ENCODE measurements at places on chromosomes 3 and 15.

- no peak for DNase-seq
Measured at GRCh38 chr15:40051616-40052415, 12.8 kb upstream of the SRP14 start.

DNA sequence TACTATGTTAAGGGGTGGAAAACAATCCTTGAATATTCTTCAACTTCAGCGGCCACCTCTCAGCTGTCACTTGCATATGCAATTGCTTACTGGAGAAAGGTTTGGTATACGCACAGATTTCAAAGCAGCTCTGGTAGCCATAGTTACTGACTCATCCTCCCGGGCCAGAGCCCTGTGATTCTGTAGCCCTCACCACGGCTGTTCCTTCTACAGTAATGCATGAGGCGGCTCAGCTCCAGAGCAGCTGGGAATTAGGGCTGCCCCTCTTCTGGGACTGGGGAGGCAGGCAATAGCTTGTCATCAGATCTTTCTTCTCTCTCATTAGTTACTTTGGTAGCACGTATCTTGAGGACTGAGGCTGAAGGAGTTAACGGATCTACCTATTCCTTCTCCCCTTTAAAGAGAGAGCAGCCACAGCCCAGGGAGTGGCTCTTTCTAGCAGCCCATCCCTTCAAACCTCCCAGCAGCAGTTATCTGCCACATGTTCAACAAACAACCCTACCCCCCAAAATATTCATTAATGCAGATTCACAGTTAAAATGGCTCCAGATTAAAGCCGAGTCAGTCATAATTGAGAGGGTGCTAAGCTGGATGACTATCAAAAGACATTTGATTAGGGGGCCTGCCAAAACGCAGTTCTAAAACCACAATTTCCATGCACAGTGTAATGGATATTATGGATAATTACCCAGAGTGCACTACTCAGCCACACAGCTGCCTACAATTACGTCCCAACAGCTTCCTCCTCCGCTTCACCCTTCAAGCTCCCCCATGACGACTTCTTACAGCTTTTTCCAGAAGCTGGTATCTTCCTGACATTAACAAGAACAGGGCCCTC, 54.7 kb downstream of the ETV5 start:
- DNase-seq, result no peak

GRCh38 chr15:26974120-26974780, 3.3 kb downstream of the GABRG3 start:
- DNase-seq, result no peak

- peak; percentile 43 for DNase-seq
Measured at GRCh38 chr15:52527911-52528563, 643 bp downstream of the MYO5A start.

DNA sequence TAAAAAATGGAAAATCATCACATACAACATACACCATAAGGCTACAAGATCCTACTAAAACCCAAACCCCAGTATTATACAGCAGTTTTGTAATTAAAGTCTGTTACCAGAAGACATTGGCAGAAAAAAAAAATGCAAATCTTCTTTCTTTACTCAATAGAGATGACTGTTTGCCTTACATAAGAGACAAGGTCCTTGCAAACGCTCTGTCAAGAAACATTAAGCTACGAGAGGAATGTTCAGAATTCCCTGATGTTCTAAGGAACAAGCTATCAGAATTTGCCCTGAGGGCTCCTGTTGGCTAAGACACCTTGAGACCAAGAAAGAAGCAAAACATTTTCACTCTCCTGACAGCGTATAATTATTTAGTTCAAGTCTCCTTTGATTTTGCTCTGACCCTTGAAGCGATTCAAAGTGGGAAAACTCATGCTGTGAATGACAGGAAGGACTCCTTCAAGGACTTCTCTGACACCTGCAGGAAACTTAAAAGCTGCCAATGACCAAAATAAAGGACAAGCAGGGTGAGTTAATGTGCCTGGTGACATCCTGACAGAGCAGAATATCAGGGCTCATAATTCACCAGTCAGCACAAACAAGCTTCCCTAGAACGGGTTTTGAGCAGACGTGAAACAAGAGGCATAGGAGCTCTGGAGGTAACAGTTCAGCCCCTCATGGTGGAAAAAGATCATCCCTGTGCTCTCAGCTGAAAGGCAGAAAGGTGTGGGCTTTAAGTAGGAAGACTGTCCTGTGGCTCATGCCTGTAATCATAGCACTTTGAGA, 2.5 kb downstream of the SCAMP2 start:
- no peak for DNase-seq

DNA sequence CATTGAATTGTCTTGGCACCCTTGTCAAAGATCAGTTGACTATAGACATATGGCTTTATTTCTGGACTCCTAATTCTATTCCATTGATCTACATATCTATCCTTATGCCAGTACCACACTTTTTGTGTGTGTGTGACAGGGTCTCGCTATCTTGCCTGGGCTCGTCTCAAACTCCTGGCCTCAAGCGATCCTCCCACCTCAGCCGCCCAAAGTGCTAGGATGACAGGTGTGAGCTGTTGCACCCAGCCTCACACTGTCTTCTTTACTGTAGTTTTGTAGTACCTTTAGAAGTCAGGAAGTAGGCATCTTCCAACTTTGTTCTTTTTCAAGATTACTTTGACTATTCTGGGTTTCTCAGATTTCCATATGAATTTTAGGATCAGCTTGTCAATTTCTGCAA, 24.3 kb downstream of the CDAN1 start:
- DNase-seq, result no peak

GRCh38 chr3:23981136-23981535, 36.0 kb downstream of the NR1D2 start:
- no peak for DNase-seq

DNA sequence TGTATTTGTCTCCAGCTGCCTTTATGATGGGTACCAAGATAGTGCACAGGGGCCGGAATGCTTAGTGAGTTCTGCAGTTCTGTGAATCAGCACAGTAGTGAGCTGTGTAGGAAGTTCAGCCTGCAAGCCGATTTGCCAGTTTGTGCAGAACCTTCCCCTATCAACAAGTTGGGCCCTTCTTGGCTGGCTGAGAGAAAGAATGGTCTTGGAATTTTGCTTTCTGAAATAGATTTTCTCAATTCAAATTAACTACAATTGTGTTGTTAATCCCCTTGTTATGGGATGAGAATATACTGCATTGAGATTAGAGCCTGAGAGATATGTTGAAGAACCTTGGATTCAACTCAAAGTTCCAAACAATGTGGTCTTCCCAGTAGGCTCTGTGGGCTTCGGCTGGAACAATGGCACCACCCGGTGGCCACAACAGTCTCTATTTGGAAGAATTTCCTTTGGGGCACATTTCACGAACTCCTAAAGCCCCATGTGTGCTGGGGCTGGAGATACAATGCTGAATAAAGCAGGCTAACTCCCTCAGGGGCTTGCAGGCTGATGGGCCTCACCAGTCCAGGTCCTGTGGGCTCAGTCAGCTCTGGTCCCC, 59.1 kb downstream of the TRIM42 start:
- DNase-seq, result no peak

DNA sequence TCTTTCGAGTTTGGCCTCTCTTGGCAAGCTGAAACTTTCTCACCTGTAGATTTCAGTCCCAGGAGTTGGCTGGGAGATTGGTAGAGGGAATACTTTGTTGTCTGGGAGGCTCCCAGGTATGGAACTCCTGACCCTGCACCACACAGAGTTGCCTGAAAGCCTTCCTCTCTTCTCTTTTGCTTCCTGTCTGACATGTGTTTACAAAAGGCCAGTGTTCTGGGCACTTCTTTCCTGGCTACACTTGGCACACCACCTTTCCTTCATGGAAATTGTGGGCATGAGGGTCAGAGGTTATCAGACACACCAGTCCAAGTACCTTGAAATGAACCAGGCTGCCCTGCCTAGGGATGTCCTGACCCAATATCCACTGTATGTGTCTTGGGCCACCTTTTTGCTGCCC, 123.7 kb downstream of the ABHD5 start:
- DNase-seq, result no peak

DNA sequence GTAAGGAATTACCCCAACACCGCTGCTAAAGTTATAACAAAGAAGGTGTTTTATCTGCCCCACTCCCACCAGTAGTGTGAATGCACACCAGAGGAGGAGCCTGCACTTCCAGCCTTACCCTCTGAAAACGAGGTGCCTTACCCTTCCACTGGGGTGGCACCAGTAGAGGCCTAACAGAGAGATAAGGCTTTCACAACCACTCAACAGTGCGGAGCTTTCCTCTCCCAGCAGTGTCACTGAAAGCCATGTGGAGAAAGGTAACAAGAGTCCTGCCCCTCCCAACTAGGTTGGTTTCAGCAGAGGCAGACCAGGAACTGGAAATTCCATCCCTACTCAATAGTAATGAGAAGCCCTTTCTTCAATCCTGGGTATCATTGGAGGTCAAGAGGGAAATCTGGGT, 539.2 kb downstream of the VGLL3 start:
- DNase-seq, result no peak

- no peak for DNase-seq
Measured at GRCh38 chr3:30112411-30112810, 494.0 kb upstream of the TGFBR2 start.

DNA sequence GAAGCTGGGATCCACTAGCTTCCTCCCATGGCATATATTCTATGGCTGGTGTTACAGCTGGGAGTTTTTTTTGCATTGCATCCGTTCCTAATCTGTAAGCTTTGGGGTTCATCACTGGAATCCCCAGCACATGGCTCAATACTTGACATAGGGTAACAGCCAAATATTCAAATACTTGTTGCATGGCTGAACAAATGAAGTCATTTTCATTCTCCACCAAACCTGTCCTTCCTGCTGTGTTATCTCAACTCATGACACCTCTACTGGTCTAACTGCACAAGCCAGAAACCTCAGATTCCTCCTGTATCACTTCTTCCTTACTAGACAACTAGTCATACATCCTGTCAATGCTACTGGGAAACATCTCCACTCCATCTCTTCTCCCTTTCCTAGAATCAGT, 43.4 kb downstream of the ST3GAL6 start:
- DNase-seq, result no peak

- DNase-seq, result peak; percentile 37
Measured at GRCh38 chr15:99059010-99059981, 45.6 kb upstream of the SYNM start.

GRCh38 chr3:179071027-179071322, 634 bp downstream of the ZMAT3 start:
- DNase-seq, result no peak

GRCh38 chr15:71823801-71824200, 13.4 kb downstream of the NR2E3 start:
- no peak for DNase-seq

DNA sequence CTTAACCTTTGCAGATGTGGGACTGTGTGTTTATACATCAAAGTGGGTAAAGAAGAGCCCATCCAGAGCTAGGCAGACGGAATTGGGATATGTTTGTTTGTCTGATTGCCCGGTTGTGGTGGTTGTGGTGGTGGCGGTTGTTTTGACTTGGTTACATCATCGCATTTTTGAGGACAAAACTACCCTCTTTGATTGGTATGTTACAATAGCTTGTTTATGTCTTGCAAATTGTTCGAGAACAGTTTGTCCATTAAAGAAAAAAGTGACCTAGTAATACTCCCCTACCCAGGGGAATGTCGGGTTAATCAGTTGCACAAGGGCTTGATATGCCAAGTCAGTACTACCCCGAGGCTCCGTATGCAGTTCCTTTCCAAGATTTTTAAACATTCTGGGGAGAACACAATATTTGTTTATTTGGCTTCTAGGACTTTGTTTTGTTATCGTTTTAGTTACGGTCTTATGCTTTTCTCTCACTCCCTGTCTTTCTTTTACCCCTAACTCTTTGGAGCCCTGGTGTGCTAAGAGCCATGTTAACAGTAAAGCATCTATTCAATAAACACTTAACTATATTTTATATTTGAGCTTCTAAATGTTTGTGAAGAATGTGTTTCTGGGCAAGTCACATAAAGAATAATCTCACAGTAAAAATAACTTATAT, 315.4 kb downstream of the LPP start:
- no peak for DNase-seq

DNA sequence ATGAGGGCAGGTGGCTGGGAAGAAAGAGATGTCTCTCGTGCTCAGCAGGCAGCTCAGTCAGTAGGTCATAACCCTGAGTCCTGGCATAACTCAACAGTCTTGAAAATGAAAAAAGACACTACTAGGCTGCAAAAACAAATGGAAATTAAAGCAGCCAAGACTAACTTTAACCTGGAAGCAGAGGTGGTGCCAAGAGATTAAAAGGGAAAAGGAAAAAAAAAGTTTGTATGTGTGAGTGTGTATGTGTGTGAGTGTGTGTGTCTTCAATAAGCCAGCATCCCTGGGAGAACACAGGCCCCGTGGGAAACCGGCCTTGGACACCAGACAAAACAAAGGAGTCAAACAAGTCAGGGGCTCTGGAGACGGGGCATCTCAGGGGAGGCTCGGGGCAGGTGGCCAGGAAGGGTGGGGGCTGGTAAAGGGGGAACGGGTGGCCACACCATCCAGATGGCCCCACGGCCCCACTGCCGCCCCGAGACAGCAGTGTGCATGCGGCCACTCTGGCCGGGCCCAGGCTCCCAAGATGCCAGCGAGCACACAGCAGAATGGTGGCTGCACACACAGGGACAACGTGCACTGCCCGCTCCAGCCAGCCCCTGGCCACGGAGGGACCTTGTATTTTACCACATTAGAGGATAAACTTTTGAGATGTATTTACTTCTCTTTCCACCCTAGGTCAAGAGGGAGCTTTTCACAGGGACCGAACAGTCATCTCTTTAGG, 23.8 kb downstream of the CYFIP1 start:
- no peak for DNase-seq
